ENCODE measurements at places on chromosomes 11 and 22. TPM values are rescaled to one million over a fixed set of nuclear protein-coding genes. Genes with fewer than 3 reads are reported as not detected.

The KCNQ1 gene
- not detected for total RNA-seq

The MMP1 gene
- 1,131 TPM for total RNA-seq

GRCh38 chr11:67510023-67510345, 2.0 kb upstream of the CDK2AP2 start:
- no peak for DNase-seq

- DNase-seq, result no peak
Measured at GRCh38 chr11:125512106-125512505, 16.0 kb upstream of the FEZ1 start.

- DNase-seq, result no peak
Measured at GRCh38 chr11:126354631-126355323, 709 bp upstream of the ST3GAL4 start.

GRCh38 chr11:1625541-1625940, 3.6 kb upstream of the KRTAP5-4 start:
- DNase-seq, result no peak

- no peak for DNase-seq
Measured at GRCh38 chr11:8289492-8289918, 25.8 kb upstream of the LMO1 start.

DNA sequence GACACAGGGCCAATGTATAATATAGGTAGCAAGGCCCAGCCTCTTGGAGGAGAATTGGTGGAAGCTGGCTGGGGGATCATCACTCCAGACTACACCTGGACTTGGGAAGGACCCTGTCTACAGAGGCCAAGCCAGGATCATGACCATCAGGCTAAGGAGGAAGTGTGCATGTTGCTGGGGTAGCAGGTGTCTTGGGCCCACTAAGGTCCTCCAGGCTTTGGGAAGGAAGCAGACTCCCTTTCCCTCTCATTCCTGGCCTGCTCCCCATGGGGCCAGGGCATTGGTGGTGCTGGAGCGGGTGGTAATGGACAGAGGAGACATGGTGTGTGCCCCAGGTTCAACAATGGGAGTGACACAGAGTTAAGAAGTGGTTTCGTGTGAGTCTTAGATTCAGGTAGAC, 16.0 kb upstream of the TUB start:
- DNase-seq, result no peak

GRCh38 chr11:42762348-42762747, 549.4 kb upstream of the API5 start:
- DNase-seq, result no peak

DNA sequence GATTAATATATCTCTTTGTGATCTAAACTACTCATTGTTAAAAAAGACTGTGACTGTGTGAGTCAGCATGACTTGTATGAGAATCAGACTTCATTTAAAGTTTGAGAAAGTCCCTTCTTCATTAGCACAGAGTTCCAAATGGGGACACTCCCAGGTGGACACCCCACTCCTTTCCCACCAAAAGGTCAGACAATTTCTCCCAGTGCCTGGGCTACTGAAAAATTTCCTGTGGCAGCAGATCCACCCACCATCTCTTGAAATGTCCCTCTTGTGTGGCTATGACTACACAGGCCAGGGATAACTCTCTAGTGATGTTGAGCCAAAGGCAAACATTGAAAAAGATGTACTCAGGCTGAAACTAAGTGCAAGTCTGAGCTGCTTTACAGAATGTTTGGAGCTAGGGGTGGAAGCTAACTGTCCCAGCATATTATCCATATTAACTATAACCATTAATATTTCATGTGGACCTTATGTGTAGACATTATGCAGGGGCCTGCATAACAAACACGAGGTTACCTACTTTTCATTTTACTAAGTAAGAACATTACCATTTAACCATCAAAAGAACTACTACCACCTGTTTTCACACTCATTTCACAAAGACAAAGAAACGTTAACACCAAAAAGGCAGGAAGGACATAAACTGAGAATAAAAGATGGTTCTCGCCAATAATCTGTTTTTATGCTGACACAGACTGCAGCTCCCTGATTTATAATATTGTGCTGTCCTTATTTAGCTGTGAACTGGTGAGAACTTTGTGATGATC, 44.8 kb downstream of the MMP20 start:
- DNase-seq, result no peak

GRCh38 chr22:17213976-17214375, 5.3 kb downstream of the ADA2 start:
- DNase-seq, result no peak

DNA sequence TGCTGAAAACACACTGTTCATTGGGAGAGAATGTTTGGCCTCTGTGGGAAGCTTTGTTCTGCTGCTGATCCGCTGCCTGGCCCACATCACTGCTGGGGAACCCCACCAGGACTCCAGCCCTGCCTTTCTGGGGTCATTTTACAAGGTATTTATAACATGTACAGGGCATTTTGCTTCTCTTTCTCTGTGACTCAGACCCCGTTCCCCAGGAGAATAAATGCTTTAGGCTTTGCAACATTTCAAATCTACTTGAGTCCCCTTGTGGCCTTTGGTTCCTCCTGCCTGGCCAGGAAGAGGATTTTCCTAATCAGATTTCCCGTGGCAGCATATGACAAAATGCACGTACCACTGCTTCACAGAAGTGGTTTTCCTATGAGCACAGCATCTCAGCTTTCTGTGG, 43.0 kb downstream of the BTG4 start:
- DNase-seq, result no peak

DNA sequence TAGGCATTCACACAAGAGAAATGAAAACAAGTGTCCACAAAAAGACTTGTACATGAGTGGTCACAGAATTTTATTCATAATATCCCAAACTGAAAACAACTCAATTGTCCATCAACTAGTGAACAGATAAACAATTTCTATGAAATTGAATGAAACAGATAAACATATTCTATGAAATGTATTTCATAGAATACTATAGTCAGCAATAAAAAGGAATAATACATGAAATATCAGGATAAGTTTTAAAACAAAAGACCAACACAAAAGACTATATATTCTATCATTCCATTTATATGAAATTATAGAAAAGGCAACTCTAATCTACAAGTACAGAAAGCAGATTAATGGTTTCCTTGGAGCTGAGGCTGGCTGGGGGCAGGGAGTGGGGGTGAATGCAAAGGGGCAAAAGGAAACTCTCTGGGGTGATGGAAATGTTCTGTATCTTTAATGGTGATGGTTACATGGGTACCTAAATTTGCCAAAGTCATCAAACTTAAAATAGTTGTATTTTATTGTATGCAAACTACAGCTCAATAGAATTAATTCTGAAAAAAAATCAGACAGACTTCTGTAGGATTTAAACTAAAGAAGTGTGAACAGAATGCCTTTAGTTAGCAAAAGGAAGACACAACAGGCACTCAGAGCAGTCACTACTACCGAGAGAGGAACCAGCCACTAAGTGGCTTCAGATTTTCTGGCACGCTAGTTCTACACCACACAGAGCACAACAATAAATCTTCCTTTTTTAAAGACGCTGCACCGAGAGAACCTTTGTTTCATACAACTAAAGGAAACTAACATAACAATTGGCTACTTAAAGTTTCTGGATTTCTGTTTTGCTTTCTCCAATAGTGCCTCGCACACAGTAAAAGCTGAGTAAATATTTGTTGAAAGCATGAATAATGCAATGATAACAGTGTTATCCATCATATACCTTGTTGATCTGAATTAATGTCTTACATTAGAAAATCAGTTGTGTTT, 15.4 kb downstream of the CCDC34 start:
- DNase-seq, result no peak

DNA sequence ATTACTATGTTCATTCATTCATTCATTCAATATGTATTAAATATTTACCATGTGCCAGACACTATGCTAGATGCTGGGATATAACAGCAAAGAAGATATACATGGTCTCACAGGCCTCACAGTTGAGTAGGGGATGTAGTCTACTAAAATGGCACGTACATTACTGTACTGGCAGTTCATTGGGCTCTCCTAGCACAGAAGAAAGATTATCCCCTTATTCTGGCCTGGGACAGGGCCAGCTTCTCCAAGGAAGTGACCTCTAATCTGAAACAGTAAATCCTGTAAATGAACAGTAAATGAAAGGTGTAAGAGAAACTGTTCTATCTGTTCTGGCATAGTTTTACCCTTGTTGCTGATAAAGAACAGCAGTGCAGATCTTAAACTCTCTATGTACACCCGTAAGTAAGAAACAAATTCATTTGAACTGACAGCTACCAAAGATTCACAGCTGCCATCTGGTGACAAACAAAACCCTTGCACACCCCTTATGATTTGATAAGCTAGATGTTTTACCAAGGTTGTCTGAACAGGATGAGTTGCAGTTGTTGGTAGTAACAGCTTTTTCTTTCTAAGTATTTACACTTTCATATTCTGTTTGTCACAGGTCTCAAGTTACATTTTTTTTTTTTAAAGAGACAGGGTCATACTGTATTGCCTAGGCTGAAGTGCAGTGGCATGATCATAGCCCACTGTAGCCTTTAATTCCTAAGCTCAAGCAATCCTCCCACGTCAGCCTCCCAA, 263.1 kb downstream of the TMEM135 start:
- DNase-seq, result no peak

DNA sequence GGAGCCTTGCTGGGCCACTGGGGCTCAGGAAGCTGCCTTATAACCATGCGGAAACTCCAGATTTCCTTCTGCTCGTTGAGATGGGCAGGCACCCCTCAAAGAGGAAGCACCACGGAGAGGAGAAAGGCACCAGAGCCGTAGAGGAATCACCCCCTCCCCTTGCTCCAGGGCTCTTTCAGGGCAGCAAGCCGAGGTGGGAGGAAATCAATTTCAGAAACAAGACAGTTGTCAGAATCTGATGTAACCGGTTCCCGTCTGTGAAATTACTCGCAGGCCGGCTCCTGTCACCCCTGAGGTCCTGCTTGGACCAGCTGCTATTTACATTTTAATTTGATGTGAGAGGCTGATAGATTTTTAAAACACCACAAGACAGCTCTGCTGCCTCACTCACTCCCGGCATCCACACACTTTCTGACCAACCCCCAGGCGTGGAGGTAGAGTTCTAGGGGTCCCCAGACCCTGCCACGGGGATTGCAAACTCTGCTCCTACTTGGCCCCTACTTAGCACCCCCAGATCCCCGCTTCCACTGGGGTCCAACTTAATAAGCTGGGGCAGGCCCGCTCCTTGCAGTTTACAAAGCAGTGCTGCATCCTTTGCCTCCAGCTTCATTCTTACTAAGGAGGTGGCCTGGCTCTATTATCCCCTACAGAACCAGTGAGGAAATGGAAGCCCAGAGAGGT, 162.5 kb downstream of the CEP164 start:
- DNase-seq, result no peak

GRCh38 chr11:66116576-66117361, 46.7 kb downstream of the PACS1 start:
- DNase-seq, result no peak

- no peak for DNase-seq
Measured at GRCh38 chr22:31344578-31345330, 1.4 kb downstream of the PATZ1 start.

GRCh38 chr11:23991165-23991539, 505.7 kb upstream of the LUZP2 start:
- DNase-seq, result no peak

DNA sequence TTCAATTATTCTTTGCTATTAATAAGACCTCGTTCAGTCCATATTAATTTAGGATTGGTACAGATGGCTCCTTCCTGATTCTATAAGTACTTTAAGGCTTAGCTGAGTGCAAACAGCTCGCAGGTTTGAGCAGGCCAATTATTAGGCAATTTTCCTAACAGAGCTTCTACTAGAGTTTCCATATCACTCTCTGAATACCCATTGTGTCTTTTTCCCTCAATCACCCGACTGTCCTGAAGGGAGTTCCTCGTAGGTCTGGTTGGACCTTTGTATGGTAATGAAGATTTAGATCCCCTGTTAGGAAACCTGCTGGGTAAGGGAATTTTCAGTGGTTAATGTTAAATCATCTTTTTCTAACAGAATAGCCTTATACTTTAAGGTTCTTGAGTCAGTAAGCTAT, 61.1 kb downstream of the ARHGAP42 start:
- DNase-seq, result no peak
